ENCODE measurements at places on chromosomes 7 and 10.

DNA sequence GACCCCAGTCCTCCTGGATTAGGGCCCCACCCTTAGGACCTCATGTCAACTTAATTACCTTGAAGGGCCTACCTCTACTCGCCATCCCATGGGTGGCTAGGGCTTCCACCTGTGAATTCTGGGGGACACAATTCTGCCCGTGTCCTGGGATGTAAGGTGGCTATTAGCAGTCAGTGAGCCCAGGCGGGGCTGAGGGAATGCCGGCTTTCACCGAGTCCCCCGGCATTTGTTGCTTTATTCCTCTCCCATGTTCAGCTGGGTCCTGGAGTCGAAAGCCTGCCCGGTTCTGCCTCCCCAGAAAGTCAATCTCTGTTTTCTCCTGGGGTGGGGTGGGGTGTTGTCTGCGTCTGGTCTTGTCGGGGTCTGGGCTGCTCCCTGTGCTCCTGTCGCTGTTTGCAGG lies 125.6 kb downstream of the GLRX3 start:
- DNase-seq = no peak

DNA sequence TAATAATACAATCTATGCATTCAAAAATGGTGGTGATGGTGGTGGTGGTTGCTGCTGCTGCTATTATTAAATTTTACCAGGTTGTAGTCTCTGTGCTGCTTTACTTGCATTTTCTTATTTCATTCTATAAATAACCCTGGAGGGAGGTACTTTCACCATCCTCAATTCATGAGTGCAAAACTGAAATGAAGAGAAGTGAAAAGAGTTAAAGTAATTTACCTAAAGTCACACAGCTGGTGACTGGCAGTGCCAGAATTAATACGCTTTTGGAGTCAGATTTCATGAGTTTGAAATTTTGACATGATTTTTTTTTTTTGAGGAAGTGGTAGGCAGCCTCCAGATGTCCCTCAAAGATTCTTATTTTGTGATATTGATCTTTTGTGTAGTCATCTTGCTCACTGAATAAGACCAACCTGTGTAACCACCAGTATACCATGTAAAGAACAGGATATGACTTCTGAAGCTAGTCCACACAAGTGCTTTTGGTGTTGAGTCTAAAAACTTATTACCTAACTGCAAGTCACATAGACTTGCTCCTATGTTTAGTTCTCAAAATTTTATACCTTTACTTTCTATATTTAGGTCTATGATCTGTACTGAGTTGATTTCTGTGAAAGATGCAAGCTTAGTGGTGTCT lies 218.8 kb downstream of the ZWINT start:
- DNase-seq = no peak

- DNase-seq = no peak
These were observed 109.3 kb downstream of the SORBS1 start for GRCh38 chr10:95451568-95452524.

DNA sequence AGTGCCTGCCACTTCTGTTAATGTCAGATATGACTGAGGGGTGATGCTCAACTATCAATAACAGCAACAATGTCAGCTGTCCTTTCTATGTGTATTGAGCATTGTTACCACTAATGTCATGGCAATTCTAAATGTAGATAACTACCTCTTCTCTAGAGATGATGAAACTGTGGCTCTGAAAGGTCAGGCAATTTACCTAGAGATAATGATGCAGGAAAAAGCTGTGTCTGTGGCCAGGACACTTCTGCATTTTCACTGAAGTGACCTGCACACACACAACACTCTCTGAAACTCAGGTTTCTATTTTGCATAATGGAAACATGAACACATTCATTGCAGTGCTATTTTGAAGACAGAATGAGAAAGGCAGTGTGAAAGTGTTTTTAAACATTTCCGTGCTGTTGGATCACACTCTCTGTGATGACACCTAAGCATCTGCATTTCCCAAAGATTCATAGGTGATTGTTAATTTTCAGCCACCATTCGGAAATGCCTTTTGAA lies 148.2 kb downstream of the KCND2 start:
- no peak for DNase-seq

DNA sequence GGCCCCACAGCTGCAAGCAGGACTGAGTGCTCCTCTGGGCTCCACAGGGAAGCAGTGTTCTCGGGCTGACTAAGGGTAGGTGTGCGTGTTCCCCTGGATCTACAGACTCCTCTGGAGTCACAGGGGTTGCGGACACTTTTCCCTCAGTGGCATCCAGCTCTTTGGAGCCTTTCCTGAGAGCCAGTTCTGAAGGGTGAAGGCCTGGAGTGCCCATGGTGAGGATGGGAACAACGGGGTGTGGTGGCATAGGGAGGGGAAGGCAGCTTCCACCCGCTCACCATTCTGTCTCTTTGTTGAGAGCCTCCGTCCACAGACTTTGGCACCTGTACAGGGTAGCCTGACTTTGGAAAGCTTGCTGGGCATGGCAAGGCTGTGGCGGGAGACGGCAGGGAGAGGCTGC lies 104.1 kb upstream of the PCBD1 start:
- no peak for DNase-seq

DNA sequence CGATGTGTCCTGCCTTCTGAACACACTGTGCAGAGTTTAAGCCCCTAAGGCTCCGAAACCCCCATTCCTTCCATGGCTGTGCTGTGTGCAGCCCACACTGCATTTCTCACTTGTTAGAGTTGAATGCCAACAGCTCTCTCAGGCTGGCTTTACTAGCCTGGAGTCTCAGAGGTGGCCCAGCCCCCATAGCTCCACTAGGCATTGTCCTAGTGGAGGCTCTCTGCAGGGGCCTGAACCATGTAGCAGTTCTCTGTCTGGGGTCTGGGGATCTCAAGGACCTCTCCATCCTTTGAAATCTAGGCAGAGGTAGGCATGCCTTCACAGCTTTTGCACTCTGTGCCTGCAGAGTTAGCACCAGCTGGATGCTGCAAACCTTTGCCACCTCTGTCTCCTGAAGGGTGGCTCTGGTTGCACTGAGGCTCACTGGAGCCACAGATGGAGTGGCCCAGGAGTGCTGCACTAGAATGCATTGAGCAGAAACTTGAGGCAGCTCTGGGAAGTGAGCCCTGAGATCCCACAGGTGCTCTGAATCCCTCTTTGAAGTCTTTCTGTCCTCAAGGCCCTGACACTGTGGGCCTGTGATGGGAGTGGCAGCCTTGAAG lies 301.7 kb downstream of the DGKB start:
- DNase-seq = no peak

DNA sequence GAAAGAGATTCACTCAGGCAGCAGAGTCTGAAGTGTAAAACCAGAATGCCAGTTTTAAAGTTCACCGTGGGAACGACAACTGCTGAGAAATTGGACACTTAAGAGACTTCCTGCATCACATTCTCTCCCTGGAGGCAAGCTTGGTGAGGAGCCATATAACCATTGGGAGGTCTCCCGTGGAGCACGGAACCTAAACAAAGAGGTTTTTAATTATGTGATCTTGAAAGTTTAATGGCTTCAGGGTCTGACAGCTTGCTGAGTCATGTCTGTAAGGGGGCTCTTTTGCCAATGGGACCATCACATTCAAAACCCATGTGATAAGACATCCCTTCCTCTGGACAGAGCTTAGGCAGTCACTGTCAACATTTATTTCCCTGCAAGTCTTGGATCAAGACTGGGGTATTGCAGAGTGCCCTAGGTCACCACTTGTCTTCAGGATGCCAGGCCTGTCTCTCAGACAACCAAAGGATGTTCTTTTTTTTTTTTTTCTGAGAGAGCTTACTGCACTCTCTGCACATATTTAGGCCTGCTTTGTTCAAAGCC lies 674.4 kb downstream of the TYW1 start:
- DNase-seq = no peak

- DNase-seq = no peak
These were observed 37.2 kb downstream of the CALML5 start for GRCh38 chr10:5461914-5462840.

GRCh38 chr10:6174201-6174874 lies 28.4 kb upstream of the PFKFB3 start:
- DNase-seq = no peak

DNA sequence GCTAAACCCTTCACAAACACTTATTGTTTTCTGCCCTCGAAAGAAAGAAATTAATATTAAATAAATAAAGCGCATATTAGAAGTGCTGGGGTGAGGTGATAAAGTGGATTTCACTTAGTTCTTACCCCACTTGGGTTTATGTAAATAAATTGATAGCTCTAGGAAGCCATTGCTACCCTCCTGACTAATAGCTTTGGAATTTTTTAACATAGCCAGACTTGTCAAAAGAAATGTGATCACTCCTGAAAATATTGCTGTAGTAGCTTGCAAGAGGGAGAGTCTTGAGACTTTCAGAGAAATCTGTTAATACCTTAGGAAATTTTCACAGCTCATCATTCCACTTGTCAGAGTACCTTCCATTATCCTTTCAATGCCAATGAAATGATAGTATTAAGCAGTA lies 7.6 kb downstream of the ARL5B start:
- DNase-seq = no peak

DNA sequence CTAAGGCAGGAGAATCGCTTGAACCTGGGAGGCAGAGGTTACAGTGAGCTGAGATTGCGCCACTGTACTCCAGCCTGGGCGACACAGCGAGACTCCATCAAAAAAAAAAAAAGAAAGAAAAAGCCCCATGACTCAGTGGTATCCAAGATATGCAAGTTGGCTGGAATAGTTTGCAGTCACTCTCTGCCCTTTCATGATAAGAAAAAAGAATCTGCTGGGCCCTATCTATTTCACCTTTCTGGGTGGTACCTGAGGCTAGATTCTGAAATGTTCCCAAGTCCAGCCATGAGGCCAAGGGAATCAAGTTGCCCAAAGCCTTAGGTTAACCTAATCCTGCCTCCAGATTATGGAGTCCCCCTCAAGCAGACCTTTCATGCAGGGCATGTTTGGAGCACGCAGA lies 24.3 kb downstream of the NKX2-3 start:
- no peak for DNase-seq

- no peak for DNase-seq
These were observed 29.3 kb upstream of the TTYH3 start for GRCh38 chr7:2602406-2603043.

GRCh38 chr7:33109758-33110238 lies 594 bp upstream of the RP9 start:
- no peak for DNase-seq

DNA sequence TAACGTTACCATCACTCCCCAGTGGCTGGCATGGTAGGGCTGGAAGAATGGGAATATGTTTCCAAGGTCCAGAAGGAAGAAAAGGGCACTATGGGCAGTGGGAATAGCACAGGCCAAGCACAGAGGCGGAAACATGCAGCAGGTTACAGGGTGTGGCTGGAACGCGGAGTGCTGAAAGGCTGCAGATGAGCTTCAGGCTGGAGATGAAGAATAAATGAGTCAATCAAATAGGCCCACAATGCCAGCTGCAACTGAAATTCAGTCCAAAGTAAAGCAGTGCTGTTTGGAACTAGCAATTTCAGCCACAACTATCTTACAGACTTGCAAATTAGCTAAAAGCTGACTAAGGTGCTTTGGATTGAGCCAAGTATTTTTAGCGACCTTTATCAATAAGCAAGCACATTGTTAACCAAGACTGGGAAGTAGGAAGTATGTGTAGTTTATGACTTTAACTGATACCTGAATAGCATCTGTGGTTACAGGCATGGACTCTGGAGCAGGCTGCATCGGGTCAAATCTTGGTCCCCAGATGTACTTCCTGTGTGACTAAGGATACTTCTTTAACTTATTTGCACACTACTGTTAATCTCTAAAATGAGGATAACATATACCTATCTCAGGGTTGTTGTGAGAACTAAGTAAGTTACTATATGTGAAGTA lies 77.5 kb upstream of the CTTNBP2 start:
- no peak for DNase-seq

GRCh38 chr10:31927565-31927883 lies 1.1 kb downstream of the ARHGAP12 start:
- DNase-seq = no peak

- DNase-seq = no peak
These were observed 156.8 kb upstream of the MAGI2 start for GRCh38 chr7:79610313-79610712.

DNA sequence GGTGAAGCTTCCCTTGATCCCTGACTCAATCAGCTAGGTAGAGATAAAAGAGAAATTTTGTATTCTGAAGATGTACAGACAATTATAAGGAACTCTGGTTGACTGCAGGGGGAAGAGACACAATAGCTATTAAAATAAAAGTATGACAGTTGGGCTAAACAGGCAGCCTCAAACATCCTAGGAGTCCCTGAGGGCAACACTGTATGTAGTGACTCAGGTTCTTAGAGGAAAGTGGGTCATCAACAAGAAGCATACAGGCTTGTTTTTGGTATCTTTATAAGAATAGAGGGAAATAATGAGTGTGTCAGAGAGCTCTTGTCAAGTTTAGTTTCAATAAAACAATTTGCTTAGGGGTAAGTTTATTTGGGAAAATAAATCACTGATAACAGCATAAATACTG lies 150.3 kb downstream of the AUTS2 start:
- no peak for DNase-seq

GRCh38 chr10:72162978-72163377 lies 52.8 kb upstream of the ANAPC16 start:
- DNase-seq = no peak

Measured in activated B cell treated with CpG ODN at 0.5 μM for 24 hours (primary cell).